ENCODE measurements at places on chromosomes 6 and 20. TPM values are rescaled to one million over a fixed set of nuclear protein-coding genes. Genes with fewer than 3 reads are reported as not detected.

The ELOVL4 gene
- 2.7 TPM for total RNA-seq

GRCh38 chr6:145076115-145076841 lies 659.0 kb downstream of the EPM2A start:
- no peaks in the 10 kb centered on the region for H3K27me3 ChIP-seq
- H3K36me3 ChIP-seq, result no peaks in the 10 kb centered on the region
- H3K27ac ChIP-seq, result no peak overlapping the region
- DNase-seq, result no peak
- no peaks in the 10 kb centered on the region for H3K4me1 ChIP-seq
- H3K4me3 ChIP-seq, result no peak overlapping the region

GRCh38 chr6:32982702-32983492 lies 14.5 kb downstream of the BRD2 start:
- H3K4me1 ChIP-seq, result peaks cover 18% of the 10 kb centered on the region
- H3K4me3 ChIP-seq, result no peak overlapping the region
- H3K27ac ChIP-seq, result no peak overlapping the region
- no peak for DNase-seq
- H3K27me3 ChIP-seq, result no peaks in the 10 kb centered on the region

DNA sequence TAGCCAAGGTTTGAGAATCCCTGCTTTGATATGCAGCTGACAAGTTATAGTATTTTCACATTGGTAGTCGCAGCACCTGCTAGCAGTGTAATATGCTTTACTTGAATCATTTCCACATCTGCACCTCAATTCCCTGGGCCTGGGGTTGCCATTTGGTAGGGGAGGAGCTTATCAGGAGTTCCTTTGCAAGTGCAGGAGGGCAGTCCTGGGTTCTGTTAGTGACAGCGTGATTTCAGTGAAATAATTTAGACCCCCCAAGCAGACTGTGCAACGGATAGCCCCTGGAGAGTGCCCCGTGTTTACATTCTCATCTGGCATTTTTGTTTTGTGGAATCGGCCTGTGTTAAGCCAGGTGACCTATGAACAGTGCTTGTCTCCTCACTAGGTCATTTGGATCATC lies 6.0 kb downstream of the RAB5IF start:
- H3K4me1 ChIP-seq, result peaks cover 29% of the 10 kb centered on the region
- H3K4me3 ChIP-seq, result no peak overlapping the region
- no peaks in the 10 kb centered on the region for H3K27me3 ChIP-seq
- DNase-seq, result no peak

DNA sequence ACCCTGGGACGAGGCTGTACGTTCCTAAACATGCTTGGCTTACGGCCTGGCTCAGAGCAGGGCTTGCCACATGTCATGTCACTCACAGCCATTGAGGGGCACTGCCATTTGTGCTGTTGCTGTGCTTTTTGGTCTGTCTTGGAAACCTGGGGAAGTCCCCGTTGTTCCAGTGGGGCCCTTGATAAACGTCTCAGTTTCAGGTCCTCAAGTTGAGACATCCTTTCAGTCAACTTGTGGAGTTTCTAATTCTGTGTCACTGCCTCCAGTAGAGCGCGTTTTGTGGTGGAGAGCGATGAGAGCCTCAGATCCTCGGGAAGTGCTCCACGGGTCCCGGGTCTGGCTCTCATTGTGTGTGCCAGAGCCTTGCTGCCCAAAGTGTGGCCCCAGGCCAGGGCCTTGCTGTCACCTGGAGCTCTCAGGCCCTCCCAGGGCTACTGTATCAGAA lies 43.0 kb upstream of the CCR6 start:
- peak overlapping the region; percentile 26 for H3K27ac ChIP-seq
- H3K4me1 ChIP-seq, result peaks cover 17% of the 10 kb centered on the region
- no peaks in the 10 kb centered on the region for H3K36me3 ChIP-seq
- H3K27me3 ChIP-seq, result no peaks in the 10 kb centered on the region
- DNase-seq, result peak; percentile 75

DNA sequence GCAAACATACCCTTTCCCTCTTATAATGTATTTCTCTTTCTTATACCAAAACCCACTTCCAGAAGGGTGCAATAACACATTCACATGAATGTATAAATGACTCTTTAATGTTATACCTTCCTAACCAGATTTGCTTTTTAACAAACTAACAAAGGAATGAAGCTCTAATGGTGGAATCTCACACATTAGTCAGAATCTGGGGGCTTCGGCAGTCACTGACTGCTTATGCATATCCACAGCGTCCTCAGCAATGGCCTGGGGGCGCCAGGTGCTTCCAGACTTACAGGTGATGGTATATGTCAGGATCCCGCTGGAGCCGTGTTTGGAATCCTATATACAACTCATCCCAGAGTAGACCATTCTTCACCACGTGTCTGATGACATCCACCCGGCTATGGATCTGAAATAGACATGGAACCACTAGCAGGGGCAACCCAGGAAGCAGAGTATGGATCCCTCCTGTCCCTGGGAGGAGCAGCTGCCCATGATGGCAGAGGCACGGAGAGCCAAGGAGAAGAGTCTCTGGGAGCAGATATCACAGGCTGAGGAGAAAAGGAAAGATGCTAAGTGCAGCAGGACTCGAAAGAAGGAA lies 150.8 kb upstream of the RIPOR2 start:
- H3K36me3 ChIP-seq, result no peaks in the 10 kb centered on the region
- peak overlapping the region; percentile 13 for H3K27ac ChIP-seq
- H3K27me3 ChIP-seq, result no peaks in the 10 kb centered on the region
- no peak overlapping the region for H3K4me3 ChIP-seq
- peaks cover 32% of the 10 kb centered on the region for H3K4me1 ChIP-seq

DNA sequence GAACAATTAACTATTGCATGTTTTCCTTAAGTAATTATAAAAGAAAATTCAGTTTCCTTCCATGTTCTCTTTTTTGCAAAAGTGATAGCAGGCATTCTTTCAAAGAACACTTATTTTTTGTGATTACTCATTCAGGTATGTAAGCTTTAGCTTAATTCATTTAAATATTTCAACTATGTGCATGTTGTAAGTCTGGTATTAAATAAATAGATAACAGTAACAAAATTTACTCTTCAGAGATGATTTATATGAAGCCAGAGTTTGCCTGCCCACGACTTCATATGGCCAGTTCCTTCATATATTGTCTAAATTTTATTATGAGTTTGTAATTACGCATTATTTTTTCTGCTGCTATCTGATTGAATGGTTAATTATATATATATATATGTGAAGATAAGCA lies 110.9 kb downstream of the ADGRG6 start:
- DNase-seq, result no peak
- peaks cover 11% of the 10 kb centered on the region for H3K4me1 ChIP-seq
- H3K4me3 ChIP-seq, result no peak overlapping the region
- H3K27me3 ChIP-seq, result no peaks in the 10 kb centered on the region
- no peak overlapping the region for H3K27ac ChIP-seq
- H3K36me3 ChIP-seq, result no peaks in the 10 kb centered on the region

DNA sequence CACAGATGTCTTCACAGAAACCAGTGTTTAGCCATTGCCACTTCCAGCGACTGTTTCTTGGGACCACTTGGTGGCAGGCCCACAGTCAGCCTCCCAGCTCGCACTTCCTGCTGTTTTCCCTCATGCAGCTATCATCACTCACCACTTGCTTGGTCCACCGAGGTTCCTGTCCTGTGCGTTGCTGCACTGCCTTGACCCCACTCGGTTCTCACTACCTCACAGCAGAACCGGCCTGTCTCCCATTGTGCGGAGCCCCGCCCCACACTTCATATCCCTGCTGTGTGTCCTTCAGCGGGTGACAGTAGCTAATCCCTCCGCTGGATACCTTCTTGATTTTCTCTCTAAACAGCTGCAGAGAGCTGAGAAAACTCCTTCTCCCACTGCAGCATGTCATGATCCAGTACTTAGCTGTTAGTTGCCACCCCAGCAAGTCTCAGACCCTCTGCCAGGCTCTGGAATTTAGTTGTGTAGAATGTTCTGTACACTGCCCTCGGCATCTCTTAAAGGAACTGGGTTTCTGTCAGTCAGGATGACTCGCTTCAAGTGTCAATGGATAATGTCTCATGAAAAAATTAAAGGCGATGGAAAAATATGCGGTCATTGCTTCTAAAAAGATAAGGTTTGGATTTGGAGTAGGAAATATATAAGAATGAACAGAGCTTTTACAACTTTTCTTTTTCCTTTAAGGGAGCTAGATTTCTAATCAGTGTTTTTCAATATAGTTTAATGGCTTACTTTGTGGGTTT lies 208.0 kb downstream of the FARS2 start:
- no peak overlapping the region for H3K27ac ChIP-seq
- H3K4me3 ChIP-seq, result no peak overlapping the region
- no peaks in the 10 kb centered on the region for H3K36me3 ChIP-seq
- no peaks in the 10 kb centered on the region for H3K27me3 ChIP-seq
- no peak for DNase-seq
- H3K4me1 ChIP-seq, result no peaks in the 10 kb centered on the region

- H3K4me3 ChIP-seq, result no peak overlapping the region
- H3K27me3 ChIP-seq, result no peaks in the 10 kb centered on the region
- H3K4me1 ChIP-seq, result no peaks in the 10 kb centered on the region
- no peak overlapping the region for H3K27ac ChIP-seq
- H3K36me3 ChIP-seq, result no peaks in the 10 kb centered on the region
These were observed 41.8 kb downstream of the TFEB start for GRCh38 chr6:41693281-41694240.
